ENCODE measurements at places on chromosomes 1 and 21. TPM values are rescaled to one million over a fixed set of nuclear protein-coding genes. Genes with fewer than 3 reads are reported as not detected.

Gene GJA5
- total RNA-seq: 9.9 TPM

Gene ACBD6
- total RNA-seq: 19.0 TPM

Gene HSD11B1
- 15.0 TPM for total RNA-seq

Gene OR2M3
- not detected for total RNA-seq

Gene DNALI1
- 3.0 TPM for total RNA-seq

Gene ARHGAP30
- total RNA-seq: 2.6 TPM

GRCh38 chr21:46179708-46180078 is 4.6 kb downstream of the SPATC1L start:
- peak; percentile 61 for DNase-seq

- no peak for DNase-seq
These were observed 53.2 kb downstream of the PTGS2 start for GRCh38 chr1:186627019-186627418.

DNA sequence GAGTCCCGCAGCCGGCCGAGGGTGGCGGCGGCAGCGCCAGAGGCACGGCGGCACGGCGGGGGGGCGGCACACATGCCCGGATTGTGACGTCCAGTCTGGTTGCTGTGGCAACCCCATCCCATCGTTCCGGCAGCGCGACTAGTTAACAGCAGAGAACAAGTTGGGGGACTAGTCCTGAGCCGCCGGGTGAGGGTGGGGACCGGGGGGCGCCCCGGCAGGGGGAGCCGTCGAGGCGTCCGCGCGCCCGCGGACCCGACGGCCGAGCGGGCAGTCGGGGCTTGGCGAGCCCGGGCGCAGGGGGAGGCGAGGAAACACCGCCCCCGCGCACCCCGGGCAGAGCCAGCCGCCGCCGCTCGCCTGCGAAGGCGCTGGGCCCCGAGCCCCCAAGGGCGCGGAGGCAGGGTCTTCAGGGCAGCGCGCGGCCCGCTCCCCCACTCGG is at the start of gene CHD5:
Gene CHD5 (minus strand): TSS at position 54 of the 439 bp plus-strand sequence. CDS start 298 bp downstream, outside the sequence.
- DNase-seq: no peak

DNA sequence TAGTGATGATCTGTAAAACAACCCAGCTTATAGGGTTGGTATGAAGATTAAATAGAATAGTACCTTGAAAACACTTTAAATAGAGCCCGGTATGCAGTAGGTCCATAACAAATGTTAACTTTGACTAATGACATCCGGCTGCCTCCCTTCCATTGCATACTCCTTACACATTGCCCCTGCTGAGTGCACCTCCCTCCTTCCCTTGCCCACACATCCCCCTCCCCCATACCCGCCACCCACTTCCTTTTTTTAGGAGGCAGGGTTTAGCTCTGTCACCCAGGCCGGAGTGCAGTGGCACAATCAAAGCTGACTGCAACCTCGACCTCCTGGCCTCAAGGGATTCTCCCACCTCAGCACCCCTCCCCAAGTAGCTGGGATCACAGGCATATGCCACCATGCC is 24.4 kb upstream of the ZC3H12A start:
- no peak for DNase-seq

DNA sequence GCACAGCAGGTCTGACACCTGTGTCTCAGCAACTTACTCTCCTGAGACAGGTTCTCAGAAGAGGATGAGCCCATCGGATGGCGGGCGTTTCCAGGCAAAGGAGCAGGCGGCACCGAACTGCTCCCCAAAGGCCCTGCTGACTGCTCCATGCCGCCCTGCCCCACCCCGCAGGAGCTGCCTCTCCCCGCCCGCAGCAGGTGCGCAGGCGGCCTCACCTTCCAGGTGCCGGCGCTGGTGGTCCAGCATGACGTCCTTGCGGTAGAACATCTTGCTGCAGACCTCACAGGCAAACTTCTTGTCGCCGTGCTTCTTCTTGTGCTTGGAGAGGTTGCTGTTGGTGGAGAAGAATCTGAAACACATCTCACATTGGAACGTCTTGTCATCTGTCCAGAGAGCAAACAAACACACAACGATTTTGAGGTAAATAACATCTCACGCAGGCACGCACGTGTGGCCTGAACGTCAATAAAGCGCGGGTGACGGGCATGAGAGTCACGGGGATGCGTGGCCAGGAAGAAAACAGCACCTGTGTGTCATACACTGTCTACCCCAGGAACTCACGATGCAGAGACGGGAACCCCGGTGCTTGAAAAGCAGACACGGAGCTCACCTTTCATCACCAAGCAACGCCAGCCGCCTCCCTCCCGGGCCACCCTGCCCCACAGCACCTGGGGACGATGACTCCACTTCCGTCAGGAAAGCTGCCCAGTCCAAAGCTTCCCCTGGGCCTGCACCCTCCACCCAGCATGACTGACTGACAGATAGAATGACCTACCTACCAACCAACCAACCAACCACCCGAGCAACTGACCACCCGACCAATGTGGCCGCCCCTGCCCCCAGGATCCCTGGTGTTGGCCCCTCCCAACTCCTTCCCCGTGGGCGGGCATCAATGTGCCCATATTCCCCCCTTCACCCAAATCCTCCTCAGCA is 50.9 kb downstream of the PRDM15 start:
- peak; percentile 49 for DNase-seq

DNA sequence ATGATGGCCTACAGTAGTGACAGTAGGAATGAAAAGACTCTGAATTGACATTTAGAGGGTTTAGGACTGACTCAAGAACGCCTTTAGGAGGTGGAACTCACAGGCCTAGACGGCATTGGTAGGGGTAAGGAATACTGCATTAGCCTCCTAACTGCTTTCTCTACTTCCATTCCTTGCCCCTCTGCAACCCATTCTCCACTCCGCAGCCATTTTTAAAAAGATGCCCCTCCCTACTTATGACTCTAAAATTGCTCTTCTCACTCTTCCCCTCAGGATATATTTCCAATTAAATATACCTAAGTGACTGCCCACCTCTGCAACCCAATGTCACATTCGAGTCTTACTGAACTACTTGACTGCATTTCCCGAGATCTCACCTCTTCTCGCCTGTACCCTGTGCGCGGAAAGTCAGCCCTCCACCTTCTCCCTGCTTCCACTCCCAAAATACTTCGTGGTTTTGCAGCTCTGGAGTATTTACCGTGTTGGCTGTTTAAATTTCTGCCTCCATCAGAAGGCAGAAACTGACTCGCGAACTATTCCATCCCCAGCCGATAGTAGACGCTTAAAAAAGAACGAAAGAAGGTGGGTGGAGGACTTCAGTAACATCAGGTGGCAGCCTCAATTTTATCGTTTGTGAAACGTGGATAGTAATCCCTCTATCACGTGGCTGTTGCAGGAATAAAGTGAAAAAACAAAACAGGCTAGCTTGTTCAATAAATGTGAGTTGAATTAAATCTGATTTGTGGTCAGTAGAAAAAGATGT is 1.1 kb upstream of the YBX1 start:
- DNase-seq: no peak

DNA sequence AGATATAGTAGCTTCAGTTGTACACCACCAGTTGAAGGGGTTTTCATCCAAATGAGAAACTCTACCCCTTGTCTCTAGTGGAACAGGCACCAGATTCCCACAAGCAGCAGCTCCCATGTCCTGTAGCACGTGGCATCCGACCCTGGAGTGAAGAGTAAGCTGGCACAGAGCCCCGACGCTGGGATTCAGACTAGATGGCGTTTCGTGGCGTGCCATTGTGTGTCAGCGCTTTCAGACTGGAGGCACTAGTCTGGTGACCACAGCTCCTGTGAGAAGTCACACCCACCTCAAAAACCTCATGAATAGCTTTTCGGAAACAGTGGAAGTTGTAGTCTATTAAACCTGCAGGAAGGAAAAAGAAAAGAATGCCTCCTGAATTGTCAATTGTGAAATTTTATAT is 20.2 kb downstream of the RRAGC start:
- DNase-seq: peak; percentile 82

- no peak for DNase-seq
These were observed 57.2 kb downstream of the CDK18 start for GRCh38 chr1:205561501-205562203.

DNA sequence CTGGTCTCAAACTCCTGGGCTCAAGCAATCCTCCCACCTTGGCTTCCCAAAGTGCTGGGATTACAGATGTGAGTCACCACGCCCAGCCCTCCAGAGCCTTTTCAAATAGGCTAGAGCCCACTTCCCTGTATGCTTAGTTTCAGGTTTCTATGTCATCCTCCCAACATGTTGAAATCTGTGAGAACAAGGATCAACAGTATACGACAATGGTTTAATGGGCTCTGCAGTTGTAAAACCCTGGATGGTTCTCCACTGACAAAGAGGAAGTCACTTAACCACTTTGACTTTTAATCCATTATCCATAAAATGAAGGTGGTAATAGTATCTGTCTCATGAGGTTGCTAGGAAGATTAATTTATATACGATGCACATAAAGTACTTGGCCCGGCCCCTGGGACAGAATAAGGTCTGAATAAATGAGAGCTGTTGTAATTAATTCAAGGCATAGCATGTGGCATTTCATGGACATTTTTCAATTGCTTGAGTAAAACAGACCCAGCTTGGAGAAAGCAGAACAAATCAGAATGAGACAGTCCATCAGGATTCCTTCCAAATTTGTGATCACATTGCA is 113.9 kb upstream of the ZNF648 start:
- no peak for DNase-seq

- no peak for DNase-seq
These were observed 48.3 kb downstream of the PGBD5 start for GRCh38 chr1:230377851-230378250.

DNA sequence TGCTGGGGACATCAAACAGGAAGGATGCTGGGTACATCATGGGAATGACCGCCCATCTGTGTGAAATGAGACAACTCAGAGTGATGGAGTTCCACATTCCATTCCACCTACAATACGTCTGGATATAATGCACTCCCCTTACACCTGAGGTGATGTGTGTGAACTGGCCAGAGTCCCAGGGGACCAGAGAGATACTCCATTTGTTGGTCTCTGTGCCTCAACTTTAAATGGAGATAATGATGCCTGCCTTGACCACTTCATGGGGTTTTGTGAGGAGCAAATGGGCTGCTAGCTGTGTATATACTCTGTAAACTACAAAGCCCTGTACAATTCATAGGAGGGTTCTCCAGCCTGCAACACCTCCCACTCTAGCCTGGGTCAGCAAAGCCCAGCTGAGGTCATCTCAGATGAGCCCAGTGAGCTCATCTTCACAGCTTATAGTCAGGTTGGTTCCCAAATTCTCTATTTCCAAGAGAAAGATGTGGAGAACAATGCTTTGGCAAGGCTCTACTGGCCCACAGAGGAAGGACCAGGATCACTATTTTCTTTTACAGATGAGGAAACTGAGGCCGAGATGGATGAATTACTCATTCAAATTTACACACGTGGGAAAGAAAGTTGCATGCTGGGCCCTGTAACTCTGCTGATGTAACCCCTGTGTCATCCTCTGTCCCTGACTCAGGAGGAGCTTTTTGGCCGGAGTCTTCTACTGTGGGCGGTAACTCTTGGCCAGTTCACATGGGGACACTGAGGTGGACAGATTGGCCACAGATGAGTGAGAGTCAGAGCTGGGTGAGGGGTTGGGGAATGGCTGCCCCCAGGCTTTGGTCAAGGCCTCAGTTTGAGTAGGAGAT is 105.6 kb upstream of the GCLM start:
- DNase-seq: no peak

DNA sequence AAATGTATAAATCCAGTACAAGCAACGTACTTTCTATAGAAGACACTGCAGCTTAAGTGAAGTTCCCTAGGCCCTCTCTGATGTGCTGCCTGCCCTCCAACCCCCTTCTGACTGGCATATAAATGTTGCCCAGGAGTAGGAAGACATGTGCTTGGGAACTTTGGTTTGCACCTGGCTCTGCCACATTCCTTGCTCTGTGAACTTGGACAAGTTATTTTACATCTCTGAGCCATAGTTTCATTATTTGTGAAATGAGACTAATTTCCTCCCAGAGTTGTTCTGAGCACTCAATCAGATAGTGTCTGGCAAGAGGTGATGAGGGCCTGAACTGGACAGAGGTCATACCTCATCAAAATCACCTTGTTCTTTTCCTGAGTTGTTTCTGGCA is 3.5 kb upstream of the PHC2 start:
- no peak for DNase-seq

DNA sequence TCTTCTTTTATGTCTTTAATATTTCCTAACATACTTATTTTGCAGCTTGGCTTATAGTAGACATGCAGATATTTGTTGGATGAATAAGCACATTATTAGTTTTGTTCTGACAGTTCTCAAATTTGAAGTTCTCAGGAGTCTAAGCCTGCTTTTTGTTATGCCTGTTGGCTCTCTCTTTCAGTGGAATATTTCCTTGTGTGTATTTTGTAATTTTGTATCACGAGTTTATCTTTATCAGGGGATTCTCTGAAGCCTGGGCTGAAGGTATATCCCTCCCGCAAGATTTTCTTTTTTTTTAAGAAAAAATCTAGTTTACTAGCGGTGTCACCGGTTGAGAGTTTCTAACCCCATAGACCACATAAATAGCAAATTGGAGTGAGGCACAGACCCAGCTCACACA is 105.9 kb downstream of the RGL1 start:
- no peak for DNase-seq

All from cardiac septum (tissue), 1 donor.